ENCODE measurements at places on chromosomes 3 and 15.

DNA sequence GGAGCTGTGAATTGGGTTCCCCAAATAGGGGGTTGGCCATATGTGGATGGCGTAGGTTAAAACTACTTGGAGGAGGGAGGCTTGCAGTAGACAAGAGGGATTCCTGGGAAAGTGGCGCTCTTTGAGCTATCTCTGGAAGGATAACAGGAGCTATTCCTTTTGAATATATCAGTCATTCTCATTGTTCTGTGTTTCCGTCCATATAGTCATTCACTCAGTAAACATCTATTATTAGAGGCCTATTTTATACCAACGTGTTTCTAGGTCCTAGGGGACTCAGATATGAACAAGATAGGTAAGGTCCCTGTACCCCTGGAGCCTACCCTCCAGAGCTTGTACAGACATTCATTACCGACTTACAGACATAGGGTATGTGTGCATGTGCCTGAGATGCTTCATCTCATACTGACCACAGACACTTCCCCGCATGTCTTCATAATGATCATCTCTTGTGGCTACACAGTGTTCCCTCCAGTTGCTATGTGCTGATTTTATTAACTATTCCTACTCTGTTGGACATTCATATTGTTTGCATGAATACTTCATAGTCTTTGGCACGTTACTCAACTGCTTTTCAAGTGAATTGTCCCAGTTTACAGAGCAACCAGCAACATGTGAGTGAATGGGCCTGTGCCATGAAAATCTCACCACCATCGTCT is 55.8 kb upstream of the VILL start:
- no peak for DNase-seq

DNA sequence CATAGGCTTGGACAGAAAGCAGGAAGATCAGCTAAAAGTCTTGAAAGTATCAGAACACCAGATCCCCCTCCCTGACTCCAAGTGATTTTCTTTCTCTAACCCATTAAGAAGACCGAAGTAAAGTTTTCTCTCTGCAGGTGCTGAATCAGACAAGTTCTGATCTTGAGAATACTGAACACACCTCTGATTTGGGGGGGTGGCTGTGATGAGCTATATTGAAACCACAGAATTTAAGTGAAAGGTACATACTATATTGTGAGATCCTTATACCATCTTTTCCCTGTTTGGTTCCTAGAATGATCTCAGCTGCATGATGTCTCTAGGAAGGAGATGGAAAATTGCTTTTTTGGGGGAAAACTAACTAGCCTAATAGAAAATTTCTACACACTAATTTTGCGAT is 196.0 kb downstream of the DIPK2A start:
- DNase-seq = no peak

GRCh38 chr3:61300006-61300380 is 48.7 kb upstream of the FHIT start:
- no peak for DNase-seq

DNA sequence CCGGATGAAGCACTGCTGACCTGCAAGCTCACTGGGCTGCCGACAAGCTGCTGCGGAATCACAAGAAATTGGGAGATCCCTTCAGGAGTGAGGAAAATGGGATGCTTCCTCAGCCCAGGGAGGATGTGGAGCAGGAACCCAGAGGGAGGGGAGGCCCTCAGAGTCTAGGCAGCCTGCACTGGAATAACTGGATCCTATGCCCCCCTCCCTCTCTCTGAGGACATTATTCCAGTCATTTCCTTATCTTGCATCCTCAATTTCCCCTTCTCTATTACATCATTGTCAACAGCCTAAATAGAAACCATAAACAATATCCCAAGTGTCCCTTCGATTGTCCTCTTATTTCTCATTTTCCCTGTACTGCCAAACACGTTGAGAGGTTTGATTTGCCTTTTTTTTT is 169.0 kb downstream of the OPA1 start:
- no peak for DNase-seq

GRCh38 chr3:178794711-178795110 is 258.5 kb downstream of the KCNMB2 start:
- no peak for DNase-seq

- DNase-seq = no peak
Observed at GRCh38 chr15:29677871-29678461, 144.3 kb downstream of the TJP1 start.

GRCh38 chr3:98500019-98500418 is 2.5 kb downstream of the OR5K2 start:
- no peak for DNase-seq

- no peak for DNase-seq
Observed at GRCh38 chr3:182999767-183000166, 19.4 kb upstream of the DCUN1D1 start.

- no peak for DNase-seq
Observed at GRCh38 chr15:66703540-66703941, 1.5 kb downstream of the SMAD6 start.

DNA sequence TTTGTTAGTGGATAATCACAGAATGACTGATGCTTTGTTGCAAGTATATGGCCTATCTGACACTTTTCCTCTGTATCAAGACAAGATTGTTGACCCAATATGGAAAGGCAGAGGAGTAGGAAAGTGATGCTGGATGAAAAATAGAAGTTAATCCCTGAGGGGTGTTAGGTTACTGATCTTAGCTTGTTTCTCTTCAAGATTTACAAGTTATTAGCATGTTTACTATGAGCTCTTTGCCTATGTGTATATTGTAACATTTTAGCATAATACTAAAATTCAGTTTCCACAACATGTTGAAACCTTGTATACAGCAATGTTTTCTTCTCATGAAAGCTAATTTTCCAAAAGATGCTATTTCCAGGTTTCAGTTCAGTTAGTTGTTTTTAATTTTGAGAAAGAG is 120.4 kb upstream of the CCNL1 start:
- DNase-seq = no peak
